ENCODE measurements at places on chromosomes 5 and 9. TPM values are rescaled to one million over a fixed set of nuclear protein-coding genes. Genes with fewer than 3 reads are reported as not detected.

SYK gene
- total RNA-seq, result 0.72 TPM

PCDHGA2 gene
- 1.0 TPM for total RNA-seq

OTP gene
- not detected for total RNA-seq

SOX30 gene
- total RNA-seq, result not detected

C5orf63 gene
- total RNA-seq, result 2.9 TPM

PITX1 gene
- total RNA-seq, result 2.1 TPM

ARHGAP26 gene
- 21.6 TPM for total RNA-seq
